ENCODE measurements at places on chromosomes 12 and 14. TPM values are rescaled to one million over a fixed set of nuclear protein-coding genes. Genes with fewer than 3 reads are reported as not detected.

PLCZ1 gene
- total RNA-seq, result not detected

FICD gene
- total RNA-seq, result 4.7 TPM

FAM181A gene
- total RNA-seq, result not detected

DTX1 gene
- 5.5 TPM for total RNA-seq

CDKN3 gene
- 2.4 TPM for total RNA-seq

NUP107 gene
- 42.8 TPM for total RNA-seq

SLC16A7 gene
- 4.5 TPM for total RNA-seq

TMEM253 gene
- 2.2 TPM for total RNA-seq

- no peak for DNase-seq
- peak overlapping the region; percentile 99 for H3K27ac ChIP-seq
Observed at GRCh38 chr12:120235369-120236323, 29.9 kb downstream of the PXN start.

GRCh38 chr14:55914771-55915170 lies 203.4 kb upstream of the PELI2 start:
- no peaks in the 10 kb centered on the region for H3K27me3 ChIP-seq
- peak; percentile 80 for DNase-seq
- no peak overlapping the region for H3K4me3 ChIP-seq
- no peaks in the 10 kb centered on the region for H3K36me3 ChIP-seq

DNA sequence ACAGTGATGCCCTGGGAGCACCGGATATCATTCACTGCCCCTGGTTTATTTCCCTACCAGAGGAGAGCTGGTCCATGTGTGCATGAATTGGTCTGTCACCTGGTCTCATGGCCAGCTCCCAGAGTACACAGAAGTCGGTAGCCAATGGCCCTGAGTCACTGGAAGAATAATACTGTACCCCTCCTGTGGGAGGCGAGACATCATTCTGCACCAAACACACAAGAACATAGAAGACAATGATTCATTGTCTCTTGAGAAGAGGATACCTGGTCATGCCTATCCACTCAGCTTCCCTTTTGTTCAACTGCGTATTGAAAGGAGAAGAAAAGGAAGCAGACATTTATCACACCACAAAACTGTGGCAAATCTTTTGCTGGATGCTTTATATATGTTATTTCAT lies 216.2 kb downstream of the DPF3 start:
- DNase-seq, result no peak
- peaks cover 4% of the 10 kb centered on the region for H3K36me3 ChIP-seq
- H3K4me3 ChIP-seq, result no peak overlapping the region

GRCh38 chr12:31214626-31215517 lies 111.1 kb downstream of the SINHCAF start:
- H3K27me3 ChIP-seq, result peaks cover 13% of the 10 kb centered on the region
- H3K4me1 ChIP-seq, result no peaks in the 10 kb centered on the region
- H3K36me3 ChIP-seq, result no peaks in the 10 kb centered on the region

DNA sequence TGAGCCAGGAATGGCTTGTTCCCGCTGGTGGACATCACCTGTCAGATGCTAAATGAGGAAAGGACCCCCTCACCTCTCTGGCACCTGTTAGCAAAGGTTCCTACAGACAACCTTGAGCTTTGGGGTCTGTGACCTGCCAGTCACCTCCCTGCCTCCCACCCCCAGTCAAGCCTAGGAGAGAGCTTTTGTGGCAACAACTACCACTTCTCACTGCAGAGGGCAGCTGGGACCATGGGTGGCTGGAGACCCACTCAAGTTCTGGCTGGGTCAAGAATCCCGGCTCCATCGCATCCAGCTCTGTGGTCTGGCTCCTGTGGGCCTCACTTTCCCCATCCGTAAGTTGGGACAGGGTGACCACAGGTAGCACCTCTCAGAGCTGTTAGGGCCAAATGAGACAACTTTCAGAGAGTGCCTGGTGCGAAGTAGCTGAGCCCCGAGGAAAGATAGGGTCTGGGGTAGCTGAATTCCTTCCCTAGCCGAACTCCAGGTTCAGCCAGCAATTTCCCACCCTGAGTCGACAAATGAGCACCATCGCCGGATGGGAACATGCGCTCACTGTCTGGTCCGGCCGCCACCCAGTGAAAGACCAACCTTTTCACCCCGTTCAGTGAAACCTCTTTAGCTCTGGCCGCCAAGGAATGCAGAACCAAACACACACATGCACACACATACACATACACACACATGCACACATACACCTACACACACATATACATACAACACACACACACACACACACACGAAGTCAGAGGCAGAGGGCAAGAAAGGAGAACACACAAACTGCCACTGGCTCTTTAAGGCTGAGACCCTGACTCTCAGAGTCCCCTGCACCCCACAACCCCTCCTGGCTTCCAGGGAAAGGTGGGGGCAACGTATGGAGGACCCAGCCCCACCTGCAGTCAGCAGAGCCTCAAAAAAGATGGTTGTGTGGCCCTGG lies 1.9 kb downstream of the TMEM119 start:
- H3K4me1 ChIP-seq, result no peaks in the 10 kb centered on the region
- H3K27ac ChIP-seq, result no peak overlapping the region
- no peaks in the 10 kb centered on the region for H3K27me3 ChIP-seq
- DNase-seq, result no peak

- H3K27me3 ChIP-seq, result no peaks in the 10 kb centered on the region
- no peaks in the 10 kb centered on the region for H3K4me1 ChIP-seq
- no peak for DNase-seq
- no peak overlapping the region for H3K4me3 ChIP-seq
Observed at GRCh38 chr12:63457428-63457827, 210.9 kb downstream of the DPY19L2 start.

DNA sequence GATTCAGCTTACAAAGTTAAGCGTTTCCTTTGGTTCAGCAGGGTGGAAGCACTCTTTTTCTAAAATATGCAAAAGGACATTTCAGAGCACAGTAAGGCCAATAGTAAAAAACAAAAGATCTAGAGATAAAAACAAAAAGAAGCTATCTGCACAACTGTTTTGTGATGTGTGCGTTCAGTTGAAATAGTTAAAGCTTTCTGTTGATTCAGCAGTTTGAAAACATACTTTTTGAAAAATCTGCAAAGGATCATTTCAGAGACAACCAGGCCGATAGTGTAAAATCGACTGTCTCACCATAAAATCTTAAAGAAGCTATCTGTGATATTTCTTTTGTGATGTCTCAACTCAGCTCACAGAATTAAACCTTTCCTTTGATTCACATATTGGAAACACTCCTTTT lies 300.0 kb upstream of the ALG10B start:
- DNase-seq, result no peak
- no peak overlapping the region for H3K27ac ChIP-seq
- no peaks in the 10 kb centered on the region for H3K4me1 ChIP-seq
- no peaks in the 10 kb centered on the region for H3K36me3 ChIP-seq
- no peak overlapping the region for H3K4me3 ChIP-seq

DNA sequence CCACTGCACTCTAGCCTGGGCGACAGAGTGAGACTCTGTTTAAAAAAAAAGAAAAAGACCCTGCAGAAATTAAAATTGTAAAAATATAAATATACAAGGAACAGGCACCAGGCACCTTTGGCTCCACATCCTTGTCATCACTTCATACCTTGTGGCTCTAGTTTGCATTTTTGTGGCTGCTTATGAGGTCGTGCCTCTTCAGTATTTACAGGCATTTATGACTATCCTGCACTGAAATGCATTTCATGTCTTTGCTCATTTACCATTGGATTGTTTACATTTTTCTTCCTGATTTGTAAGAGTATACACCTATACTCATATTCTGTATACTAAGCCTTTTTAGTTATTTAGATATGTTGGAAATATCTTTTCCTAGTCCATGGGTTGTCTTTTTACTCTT lies 20.1 kb downstream of the BICD1 start:
- no peaks in the 10 kb centered on the region for H3K27me3 ChIP-seq
- no peak overlapping the region for H3K4me3 ChIP-seq
- peaks cover 2% of the 10 kb centered on the region for H3K36me3 ChIP-seq
- peaks cover 16% of the 10 kb centered on the region for H3K4me1 ChIP-seq
- peak; percentile 92 for DNase-seq
- H3K27ac ChIP-seq, result peak overlapping the region; percentile 56

DNA sequence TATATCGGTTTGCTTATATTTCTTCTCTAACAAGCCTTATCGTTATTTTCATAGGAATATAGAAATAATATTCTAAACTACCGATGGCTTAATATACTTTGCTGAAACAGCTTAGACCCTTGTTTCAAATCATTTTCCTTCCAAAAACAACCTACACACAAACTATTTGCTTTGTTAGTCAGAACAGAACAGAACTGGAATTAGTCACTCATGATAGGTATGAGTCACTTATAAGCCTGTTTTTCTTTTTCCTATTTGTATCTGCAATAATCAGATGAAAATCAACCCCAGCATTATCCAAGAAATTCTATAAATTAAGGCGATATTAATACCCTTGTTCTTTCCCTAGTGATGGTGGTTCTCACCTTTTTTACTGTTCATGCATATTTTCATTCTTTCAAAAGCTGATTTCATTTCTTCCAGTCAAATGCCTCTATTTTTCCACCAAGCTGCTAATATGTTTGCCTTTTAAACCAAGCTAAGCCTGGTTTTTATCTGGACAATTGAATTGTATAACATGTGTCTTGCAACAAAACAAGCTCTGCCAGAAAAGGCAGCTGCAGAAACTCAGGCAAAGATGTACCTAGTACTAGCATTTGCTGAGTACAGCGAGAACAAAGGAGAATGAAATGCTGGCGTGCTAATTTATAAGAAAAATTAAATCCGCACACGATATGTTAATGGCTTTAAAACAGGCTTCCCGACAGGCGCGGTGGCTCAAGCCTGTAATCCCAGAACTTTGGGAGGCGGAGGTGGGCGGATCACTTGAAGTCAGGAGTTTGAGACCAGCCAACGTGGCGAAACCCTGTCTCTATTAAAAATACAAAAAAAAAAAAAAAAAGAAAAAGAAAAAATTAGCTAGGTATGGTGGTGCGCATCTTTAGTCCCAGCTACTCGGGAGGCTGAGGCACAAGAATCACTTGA lies 1418.2 kb downstream of the AACS start:
- DNase-seq, result peak; percentile 86
- H3K4me3 ChIP-seq, result peak overlapping the region; percentile 30
- H3K4me1 ChIP-seq, result peaks cover 12% of the 10 kb centered on the region
- no peaks in the 10 kb centered on the region for H3K36me3 ChIP-seq
- no peaks in the 10 kb centered on the region for H3K27me3 ChIP-seq

DNA sequence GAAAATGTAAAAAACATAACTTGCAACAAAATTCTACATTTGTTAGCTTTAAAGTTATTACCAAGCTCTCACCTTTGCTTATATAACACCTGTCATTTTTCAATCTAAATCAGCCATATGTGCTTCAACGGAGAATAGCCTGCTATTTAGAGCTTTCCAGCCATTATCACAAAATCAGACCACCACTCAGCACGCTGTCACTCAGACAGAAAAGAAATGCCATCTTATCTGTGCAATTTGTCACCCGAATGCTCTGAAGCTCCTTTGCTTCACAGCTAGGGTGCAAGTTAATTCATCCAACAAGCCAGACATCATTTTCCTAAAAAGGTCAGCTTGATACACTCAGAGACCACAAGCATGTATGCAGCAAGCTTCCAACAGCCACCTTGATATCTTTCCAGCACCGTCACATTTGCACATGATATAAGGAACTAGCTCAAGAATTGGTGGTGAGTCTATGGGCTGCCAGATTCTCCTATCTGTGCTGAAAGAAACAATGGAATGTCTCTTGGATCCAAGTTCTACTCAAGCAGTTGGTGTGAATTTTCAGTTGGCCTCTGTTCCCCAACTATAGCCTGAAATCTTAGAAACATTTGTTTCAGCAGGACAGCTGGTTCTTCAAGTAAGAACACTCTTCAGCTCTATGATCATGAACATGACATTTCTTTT lies 20.0 kb upstream of the IFNG-AS1 start:
- H3K27ac ChIP-seq, result no peak overlapping the region
- H3K4me3 ChIP-seq, result no peak overlapping the region
- no peaks in the 10 kb centered on the region for H3K4me1 ChIP-seq
- no peaks in the 10 kb centered on the region for H3K27me3 ChIP-seq
- peak; percentile 90 for DNase-seq

GRCh38 chr12:49098035-49098451 lies 3.4 kb upstream of the DHH start:
- no peak overlapping the region for H3K4me3 ChIP-seq
- H3K27ac ChIP-seq, result no peak overlapping the region
- no peak for DNase-seq
- peaks cover 25% of the 10 kb centered on the region for H3K27me3 ChIP-seq

- peak; percentile 39 for DNase-seq
- H3K4me3 ChIP-seq, result no peak overlapping the region
- no peak overlapping the region for H3K27ac ChIP-seq
- no peaks in the 10 kb centered on the region for H3K27me3 ChIP-seq
- peaks cover 3% of the 10 kb centered on the region for H3K4me1 ChIP-seq
Observed at GRCh38 chr12:80230068-80230467, 130.7 kb downstream of the OTOGL start.

- H3K4me3 ChIP-seq, result no peak overlapping the region
- H3K4me1 ChIP-seq, result no peaks in the 10 kb centered on the region
- H3K36me3 ChIP-seq, result no peaks in the 10 kb centered on the region
- DNase-seq, result no peak
- no peak overlapping the region for H3K27ac ChIP-seq
Observed at GRCh38 chr12:54700849-54701248, 52.7 kb upstream of the DCD start.

GRCh38 chr12:103975368-103975767 lies 9.7 kb downstream of the TDG start:
- no peak overlapping the region for H3K4me3 ChIP-seq
- H3K27ac ChIP-seq, result no peak overlapping the region
- no peaks in the 10 kb centered on the region for H3K27me3 ChIP-seq
- H3K36me3 ChIP-seq, result peaks cover 20% of the 10 kb centered on the region

- H3K4me3 ChIP-seq, result no peak overlapping the region
- H3K27ac ChIP-seq, result peak overlapping the region; percentile 42
Observed at GRCh38 chr12:3012786-3013185, 53.6 kb downstream of the TEAD4 start.

DNA sequence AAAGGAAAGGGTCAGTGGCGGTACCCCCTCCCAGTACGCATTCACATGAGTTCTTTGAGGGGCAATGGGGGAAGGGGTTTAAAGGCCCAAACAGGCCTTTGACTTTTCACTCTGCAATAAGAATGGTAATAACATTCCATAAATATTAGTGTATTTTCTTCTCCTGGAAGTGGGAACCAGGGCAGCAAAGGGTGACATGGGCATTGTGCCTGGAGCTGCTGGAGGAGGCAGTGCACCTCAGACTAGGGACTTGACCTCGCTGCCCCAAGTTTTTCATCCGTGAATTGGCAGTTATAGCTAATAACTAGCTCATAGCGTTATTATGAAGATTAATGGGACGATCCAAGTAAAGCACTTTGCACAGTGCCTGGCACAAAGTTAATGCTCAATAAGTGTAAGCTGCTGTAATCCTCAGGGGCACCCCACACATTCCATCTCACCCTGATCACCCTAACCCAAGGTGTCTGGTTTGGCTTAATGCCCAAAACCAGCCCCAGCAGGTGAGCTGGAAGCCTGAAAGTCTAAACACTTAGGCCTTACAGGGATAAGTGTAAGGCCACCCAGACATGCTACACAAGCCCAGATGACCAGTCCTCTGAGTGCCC lies 2.8 kb upstream of the KCNH3 start:
- H3K4me1 ChIP-seq, result peaks cover 13% of the 10 kb centered on the region
- DNase-seq, result no peak
- peaks cover 34% of the 10 kb centered on the region for H3K27me3 ChIP-seq
- H3K4me3 ChIP-seq, result no peak overlapping the region

All from astrocyte (in vitro differentiated cells and primary cell).